ENCODE measurements at places on chromosomes 2 and 18.

DNA sequence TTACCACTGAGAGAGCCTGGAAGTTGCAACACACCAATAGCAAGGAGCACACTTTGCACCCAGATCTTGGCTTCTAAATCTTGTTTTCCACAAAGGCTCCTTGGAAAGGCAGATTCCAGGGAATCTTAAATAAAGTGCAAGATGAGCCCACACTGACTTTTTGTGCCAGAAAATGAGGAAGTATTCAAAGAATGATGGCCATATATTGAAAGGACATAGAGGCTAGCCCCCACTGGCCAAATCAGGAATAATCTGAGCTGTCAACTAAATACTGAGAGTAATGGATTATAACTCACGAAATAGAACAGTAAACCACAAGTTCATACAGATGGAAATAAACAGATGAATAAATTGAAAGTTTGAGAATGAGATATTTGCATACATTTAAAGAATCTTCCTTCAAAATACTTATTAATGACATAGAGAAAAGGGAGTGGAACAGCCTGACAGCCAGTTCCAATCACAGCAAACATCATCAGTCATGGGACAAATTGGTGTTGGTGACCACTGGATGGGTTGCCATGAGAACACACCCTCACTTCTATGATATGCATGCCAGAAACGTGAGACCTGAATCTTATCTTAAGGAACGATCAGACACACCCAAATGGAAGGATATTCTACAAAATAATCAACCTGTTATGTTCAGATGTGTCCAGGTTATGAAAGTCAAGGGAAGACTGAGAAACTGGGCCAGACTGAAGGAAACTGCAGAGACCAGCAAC, 12.2 kb upstream of the ACKR3 start:
- no peak for DNase-seq

GRCh38 chr2:23312996-23313606, 71.9 kb upstream of the KLHL29 start:
- DNase-seq = peak; percentile 34

DNA sequence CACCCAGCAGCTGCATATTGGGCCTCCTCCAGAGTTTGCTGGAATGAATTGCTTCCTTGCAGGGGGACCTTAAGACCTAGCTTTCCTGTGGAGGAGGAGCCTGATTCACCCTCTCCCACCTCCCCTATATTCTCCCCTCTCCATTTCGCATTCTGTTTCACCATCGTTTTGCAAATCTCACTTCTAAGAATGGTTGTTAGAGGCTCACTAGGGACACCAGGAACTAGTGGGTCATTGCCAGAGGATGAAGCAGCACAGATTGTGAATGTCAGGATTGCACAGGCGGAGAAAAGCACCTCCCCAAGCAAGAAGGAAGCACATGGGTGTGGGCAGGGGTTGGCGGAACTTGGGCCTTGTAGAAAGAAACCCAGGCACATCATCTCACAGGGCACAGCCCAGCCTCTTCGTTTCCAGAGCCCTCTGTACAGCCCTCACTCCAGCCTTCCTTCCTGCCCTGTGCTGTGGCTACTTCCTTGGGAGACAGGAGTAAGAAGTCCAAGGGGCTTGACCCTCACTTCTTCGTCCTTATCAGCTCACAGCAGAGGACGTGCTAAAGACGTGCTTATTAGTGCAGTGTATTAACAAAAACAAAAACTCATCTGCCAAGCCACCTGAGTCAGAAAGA, 63.4 kb downstream of the TACR1 start:
- DNase-seq = no peak

GRCh38 chr2:196534495-196534894, 105.0 kb upstream of the CCDC150 start:
- no peak for DNase-seq

DNA sequence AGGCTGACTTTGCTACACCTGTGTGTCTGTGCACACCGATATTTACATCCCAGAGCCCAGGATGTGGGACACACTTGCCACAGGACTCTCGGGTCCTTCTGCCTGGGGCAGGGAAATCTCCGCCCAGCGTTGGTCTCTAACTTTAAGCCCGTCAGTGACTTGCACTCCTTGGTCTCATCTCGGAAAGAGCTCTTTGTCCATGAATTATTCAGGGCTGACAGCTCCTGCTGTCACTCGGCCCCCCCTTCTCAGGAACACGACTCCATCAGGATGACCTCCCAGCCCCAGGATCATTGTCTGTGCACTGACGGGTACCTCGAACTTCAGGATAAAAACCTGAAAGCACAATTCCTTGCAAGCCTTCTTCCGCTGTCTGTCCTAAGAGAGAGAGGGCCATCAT, 26.6 kb downstream of the PLB1 start:
- DNase-seq = no peak

- DNase-seq = no peak
Observed at GRCh38 chr2:46003903-46004473, 293.2 kb upstream of the EPAS1 start.

DNA sequence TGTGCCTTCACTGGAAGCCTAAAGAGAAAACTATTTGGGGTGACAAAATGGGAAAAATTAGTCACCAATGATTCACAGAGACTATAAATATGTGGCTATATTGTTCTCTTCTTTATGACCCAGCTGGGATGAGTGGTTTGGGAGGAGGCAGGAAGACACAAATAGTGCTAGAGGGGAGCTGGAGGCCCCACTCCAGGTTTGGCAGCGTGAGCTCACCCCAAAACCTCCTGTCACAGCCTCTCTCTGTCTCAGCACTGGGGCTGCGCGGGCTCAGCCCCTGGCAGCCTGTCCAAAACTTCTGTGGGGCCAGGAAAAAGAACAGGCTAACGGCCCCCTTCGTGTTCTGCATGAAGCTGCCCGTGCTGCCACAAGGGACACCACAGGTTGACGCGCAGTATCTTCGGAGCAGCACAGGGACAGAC, 73.2 kb upstream of the LCLAT1 start:
- DNase-seq = no peak

DNA sequence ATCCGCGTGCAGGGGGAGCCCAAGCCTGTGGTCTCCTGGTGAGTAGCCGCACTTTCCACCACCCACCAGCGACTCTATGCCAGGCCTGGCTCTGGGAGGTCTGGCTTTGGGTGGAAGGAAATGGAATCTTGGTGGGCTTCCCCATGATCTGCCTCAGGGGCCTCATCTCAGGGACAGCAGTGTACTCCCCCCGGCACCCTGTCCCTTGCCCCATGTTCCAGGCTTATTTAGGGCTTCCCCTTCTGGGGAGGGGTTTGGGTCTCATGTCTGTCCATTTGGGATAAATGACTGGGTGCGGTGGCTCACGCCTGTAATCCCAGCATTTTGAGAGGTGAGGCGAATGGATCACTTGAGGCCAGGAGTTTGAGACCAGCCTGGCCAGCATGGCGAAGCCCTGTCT, 27.7 kb downstream of the SPEG start:
- DNase-seq = no peak

DNA sequence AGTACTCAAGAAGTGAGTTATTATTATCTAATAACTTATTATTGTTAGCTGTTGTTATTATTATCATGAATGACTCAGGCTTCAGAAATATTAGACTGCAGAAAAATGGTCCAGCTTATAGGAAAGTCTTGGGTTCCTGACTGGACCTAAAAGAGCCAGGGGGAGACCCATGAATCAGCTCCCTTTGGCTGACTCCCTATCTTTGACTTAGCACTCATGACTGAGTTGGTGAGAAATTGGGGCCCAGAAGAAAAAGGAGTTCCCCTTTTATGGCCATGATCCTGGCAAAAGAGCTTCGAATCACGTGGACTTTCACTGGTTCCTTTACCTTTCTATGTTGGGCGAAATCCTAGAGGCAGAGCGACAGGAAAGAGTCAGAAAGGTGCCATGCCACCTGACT, 145.8 kb downstream of the MYO3B start:
- no peak for DNase-seq

- DNase-seq = no peak
Observed at GRCh38 chr18:39453356-39453755, 1887.8 kb upstream of the CELF4 start.

DNA sequence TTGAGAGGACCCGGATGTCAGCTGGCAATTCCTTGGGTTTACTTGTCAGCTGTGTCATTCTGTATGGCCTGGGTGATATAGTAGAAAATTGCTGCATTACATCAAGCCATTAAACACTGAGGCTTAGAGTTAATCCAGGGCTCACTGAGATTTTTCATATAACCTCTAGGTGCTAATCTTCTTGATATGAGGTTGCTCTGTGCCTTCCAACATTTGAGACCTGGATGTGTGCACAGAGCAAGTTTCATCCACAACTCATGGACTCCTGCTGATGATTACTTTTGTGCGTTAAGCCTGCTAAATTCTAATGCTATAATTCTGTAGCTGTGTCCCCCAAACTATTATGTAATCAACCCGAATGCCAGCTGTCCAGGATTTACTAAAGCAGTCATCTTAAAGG, 178.4 kb upstream of the CDH20 start:
- no peak for DNase-seq

DNA sequence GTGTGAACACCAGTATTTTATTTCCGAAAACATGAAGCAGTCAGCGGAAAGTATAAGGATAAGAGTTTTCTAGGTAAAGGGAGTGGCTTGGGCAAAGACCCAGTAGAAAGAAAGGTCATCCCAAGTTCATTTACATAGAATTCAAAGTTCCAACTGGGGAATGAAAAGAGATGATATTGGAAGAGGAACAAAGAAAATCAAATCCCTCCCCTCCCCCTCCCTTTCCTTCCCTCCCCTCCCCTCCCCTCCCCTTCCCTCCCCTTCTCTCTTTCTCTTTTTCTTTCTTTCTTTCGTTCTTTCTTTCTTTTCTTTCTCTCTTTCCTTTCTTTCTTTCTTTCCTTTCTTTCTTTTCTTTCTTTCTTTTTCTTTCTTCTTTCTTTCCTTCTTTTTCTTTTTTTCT, 675.7 kb upstream of the NRXN1 start:
- no peak for DNase-seq

DNA sequence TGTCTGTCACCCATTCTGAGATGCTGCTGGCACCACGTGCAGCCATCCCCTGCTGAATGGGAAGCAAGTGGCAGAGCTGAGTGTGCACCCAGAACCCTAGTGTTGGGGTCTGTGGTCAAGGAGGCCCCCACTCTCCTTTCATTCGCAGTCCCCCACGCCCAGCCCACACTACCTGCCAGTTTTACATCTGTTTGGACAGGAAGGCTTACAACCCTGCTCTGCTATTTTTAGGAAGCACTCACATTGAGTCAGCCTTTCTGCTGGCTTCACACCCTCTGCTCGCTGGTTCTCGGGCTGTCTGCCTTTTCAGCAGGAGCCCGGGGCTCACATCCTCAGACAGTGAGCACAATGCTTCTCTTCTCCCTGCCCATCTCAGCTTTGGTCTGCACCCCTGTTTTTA, 10.7 kb upstream of the ADCY3 start:
- no peak for DNase-seq

GRCh38 chr18:6203791-6204190, 210.9 kb downstream of the L3MBTL4 start:
- no peak for DNase-seq

DNA sequence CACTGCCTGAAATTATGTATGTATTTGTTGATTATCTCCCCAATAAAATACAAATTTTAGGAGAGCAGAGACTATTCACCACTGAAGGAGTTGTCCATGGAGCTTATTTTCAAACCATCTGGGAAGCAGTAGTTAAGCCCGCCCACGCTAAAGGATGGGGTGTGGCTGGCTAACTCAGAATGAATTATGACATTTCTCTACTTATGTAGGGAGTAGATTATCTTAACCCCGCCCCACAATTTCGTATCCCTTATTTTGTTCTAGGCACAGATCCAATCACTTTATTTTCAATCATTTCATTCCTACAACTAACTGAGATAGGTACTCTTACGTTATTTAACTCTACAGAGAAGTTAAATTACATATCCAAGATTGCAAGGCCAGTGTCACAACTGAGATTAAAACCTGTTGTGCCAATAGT, 1.4 kb upstream of the LAPTM4A start:
- peak; percentile 83 for DNase-seq

DNA sequence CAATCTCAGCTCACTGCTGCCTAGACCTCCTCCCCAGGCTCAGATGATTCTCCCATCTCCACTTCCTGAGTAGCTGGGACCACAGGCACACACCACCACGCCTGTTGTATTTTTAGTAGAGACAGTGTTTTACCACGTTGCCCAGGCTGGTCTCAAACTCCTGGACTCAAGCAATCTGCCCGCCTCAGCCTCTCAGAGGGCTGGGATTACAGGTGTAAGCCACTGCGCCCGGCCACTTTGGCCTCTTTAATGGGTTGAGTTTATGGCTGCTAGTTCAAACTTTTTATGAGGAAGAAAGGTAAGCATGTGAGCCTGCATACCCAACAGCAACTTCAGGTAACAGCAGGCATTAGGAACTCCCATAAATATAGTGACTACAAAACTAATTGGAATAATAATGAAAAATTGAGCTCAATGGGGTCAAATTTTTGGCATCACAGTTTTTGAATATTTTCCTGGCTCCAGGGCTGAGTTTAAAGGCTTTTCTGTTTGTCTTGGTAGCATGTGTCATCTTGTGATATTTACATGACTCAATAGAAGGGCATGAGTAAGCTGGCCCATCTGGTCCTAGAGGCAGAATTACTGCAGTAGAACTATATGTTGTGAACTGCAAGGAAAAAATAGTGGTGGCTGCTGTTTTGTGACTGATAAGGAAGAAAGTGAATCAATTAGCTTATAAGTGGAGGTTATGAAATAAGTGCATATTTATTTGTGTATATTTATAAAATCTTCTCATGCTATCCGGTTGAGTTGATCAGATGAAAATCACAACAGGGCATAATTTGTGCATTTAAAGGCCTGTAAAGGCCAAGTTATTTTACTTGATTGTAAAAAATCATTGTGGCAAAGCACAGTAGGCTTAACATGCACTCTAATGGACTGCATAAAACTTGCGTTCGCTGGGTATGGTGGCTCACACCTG, 24.8 kb downstream of the GALM start:
- DNase-seq = peak; percentile 67

DNA sequence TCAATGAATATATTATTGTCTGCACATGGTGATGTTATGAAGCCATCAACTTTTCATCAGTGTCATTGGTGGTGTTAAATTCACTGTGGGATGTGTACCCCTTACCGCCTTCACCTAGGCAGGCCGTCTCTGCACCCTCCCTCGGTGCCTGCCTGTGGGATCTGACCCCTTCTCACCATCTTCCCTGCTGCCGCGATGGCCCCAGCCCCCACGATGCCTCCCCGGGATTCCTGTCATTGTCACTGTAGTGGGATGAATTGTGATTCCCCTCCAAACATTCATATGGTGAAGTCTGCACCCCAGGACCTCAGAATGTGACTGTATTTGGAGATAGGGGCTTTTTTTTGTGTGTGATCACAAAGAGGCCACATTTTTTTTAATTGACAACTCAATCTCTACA, 198.3 kb upstream of the HS6ST1 start:
- DNase-seq = no peak

All from SW 1271 (cell line).